ENCODE measurements at places on chromosomes 6 and 20.

GRCh38 chr20:2759143-2759542 is 41.3 kb downstream of the CPXM1 start:
- DNase-seq: no peak

- DNase-seq: no peak
Measured at GRCh38 chr6:134532694-134533624, 215.0 kb upstream of the SGK1 start.

DNA sequence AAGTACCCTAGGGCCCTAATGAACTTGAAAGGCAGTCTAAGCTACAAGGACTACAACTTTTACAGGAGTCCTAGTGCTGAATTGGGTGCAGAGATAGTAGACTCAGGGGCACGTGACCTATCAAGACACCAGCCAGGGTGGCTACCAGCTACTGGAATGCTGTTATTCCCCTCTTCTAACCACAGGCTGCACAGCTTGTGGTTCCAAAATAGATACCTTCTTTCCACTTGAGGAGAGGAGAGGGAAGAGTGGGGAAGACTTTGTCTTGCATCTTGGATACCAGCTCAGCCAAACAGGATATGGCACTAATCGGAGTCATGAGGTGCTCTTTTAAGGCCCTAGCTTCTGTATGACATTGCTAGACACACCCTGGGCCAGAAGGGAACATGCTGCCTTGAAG is 60.0 kb upstream of the MTRF1L start:
- DNase-seq: no peak

- DNase-seq: no peak
Measured at GRCh38 chr6:46129291-46129628, 529 bp upstream of the ENPP4 start.

GRCh38 chr6:1604158-1605003 is 5.3 kb upstream of the FOXC1 start:
- no peak for DNase-seq

DNA sequence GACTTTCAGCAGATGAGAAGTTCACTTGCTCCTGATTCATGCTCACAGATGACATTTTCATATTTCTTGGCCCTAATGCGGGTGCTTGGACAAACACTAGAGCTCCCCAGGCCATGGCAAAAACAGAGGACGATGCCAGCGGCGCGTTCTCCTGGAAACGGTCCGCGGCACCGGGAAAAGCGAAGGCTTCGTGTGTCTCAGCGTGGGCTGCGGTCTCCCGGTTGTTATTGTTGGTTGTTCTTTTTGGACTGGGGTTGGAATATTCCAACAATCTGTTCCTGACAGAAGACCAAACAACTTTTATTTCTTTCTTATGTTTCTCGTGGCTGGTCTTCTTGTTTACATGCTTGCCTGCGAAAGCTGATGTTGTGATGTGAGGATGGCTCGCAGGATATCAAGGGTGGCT is 46.8 kb upstream of the NEDD9 start:
- DNase-seq: no peak

DNA sequence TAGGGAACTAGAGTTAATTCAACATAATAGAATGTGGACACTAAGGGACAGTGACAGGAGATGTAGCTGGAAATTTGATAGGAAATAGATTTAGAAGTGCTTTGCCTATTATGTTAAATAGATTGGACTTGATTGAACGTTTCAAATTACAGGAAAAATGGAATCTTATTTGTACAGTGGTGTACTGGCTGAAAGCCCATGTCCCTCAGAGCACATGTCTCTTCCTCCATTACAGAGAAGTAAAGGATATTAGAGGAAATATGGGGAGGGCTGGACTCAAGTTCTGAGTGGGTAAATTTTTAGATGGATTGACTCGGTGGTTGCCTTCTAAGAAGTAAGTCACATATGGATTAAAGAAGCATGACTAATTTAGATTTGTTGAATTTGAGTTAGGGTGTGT is 11.4 kb downstream of the PKIB start:
- no peak for DNase-seq

DNA sequence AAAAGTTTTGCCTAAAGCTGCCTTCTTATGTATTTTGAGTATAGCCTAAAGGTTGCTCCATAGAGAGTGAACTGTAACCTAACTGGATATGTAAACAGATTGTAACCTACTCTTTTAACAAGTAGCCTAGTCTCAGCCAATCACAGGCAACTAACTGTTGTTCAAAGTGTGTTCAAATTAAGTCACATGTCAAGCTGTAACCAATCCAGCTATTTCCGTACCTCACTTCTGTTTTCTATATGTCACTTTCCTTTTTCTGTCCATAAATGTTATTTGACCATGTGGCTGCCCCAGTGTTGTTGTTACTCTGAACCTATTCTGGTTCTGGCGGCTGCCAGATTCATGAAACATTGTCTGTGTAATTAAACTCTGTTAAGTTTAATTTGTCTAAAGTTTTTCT is 47.4 kb upstream of the RNGTT start:
- no peak for DNase-seq

DNA sequence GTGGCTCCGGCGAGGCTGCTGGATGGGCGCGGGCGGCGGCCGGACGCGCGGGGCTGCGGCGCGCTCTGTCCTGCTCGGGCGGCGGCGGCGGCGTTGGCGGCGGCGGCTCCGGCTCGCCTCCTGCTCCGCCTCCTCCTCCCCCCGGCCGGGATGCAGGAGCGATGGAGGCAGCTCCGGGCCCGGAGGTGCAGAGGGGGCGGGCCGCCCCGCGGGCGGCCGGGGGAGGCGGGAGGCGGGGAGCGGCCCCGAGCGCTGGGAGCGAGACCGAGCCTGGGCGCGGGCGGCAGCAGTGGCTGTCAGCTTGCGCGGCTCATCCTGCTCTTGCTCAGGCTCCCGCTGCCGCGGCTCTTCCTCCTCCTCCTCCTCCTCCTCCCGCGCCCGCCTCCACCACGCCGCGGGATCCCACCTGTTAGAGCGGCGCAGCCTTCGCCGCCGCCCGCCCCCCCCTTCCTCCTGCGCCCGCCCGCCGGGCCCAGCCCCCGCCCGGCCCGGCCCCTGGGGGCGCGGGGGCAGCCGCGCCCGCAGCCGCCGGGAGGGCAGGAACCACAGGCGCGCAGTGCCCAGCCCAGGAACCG is at the start of gene NOL4L:
NOL4L (minus strand) TSS at position 323 of the 575 bp plus-strand sequence. CDS start 443 bp downstream, outside the sequence.
- no peak for DNase-seq

DNA sequence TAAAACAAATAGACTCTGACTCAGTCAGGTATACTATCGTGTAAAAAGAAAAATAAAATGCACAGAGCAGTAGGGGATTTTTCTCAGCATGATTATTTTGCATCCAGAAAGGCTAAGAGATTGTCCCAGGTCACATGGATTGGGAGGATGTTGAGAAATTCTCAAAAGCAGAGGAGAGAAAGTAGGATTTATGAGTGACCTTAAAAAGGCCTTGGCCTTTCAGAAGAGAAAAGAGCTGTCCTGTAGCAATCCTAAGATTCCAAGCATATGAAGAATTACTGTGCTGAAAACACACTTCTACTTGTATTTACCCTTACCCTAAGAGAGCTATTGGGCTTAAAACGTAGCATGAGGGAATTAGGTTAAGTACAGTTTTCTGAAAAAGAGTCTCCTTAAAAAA is 149.7 kb upstream of the ENPP5 start:
- DNase-seq: no peak

DNA sequence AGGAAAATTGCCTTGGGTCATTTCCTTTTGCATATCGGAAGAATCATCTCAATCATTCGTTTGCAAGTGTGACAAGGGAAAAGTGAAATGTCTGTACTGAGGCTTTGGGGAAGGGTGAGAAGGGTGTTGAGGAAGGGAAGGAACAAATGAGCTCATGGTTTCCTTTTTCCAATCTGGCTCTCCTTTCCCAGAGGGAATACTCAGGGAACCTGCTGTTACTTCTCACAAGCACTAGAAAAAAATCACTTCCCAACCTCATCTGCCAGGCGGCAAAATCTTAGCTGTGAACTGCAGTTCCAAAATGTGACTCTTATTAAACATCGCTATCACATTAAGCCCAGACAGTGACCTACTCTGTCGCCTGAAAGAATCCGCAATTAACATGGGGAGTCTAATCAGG is 258.1 kb downstream of the ZNF217 start:
- no peak for DNase-seq

DNA sequence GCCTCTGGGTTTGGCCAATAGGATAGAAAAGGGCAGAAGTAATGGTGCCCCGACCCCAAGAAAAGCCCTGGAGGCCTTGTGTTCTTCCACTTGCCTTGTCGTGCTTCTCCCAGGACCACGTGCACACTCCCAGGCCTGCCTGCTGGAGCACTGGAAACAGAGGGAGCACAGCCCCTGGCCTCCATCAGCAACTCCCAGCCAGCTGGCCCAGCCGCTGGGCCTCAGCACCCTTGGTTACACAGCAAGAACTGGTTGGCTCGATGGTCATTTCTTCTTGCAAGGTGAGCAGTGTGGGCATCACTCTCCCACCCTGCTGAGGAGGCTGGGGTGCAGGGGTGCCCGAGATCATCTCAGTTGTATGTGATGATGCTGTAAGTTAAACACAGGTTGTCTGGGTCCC is 69.2 kb upstream of the CST7 start:
- DNase-seq: no peak

- no peak for DNase-seq
Measured at GRCh38 chr20:21719592-21720214, 14.2 kb downstream of the PAX1 start.

DNA sequence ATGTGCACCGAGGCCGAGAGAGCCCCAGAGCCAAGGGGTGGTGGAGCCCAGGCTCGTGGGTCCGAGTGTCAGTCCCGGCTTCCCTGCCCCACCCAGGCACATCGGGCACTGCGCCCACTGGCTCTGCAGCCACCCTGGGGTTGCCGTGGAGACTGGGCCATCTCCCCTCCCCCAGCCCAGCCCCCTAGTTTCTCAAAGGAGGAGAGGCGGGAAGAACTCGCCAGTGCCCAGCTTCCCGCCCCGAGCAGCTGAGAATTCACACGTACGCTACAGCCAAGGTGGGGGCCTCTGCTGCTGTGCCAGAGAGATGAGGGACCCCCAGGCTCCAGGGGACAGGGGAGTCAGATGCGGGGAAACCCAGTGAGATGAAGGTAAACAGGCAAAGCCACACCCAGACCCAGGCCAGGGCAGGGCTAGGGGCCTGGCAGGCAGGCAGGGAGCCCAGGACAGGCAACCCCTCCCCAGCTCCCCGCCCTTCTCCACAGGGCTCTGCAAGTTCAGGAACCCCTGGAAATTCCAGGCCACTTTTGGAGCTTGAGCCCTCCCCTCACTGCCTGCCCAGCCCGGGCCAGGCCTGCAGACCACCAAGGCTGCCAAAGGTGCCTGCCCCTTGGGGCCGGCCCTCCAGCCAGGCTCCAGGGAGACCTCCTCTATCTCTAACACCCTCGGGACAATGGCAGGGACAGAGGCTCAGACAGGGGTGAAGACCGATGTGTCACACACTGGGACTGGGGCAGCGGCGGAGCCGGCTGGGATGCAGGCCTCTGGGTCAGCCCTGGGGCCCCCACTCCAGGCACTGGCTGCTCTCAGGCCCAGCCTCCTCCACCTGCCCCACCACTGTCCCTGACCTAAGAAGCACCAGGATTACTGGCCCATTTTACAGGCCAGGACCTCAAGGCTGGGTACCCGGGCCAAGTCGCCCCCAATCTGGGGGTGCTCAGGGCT is 6.0 kb downstream of the LAMA5 start:
- no peak for DNase-seq

DNA sequence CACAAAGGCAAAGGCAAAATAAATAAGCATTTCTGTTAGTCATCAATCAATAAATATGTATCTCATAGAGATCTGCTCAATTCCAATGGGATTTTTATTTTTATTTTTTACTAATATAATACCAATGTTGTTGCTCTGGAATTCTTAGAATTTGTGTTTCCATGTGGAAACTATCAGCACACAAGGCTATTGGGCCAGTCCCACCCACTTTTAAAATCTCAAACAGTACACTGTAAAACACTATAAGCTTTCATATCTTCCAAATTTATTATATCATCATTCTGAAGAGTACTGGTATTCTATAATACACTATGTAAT is 563.8 kb upstream of the MARCKS start:
- no peak for DNase-seq

GRCh38 chr6:12312736-12313135 is 22.6 kb downstream of the EDN1 start:
- DNase-seq: no peak

- DNase-seq: no peak
Measured at GRCh38 chr6:31911826-31912585, 10.1 kb upstream of the ZBTB12 start.

DNA sequence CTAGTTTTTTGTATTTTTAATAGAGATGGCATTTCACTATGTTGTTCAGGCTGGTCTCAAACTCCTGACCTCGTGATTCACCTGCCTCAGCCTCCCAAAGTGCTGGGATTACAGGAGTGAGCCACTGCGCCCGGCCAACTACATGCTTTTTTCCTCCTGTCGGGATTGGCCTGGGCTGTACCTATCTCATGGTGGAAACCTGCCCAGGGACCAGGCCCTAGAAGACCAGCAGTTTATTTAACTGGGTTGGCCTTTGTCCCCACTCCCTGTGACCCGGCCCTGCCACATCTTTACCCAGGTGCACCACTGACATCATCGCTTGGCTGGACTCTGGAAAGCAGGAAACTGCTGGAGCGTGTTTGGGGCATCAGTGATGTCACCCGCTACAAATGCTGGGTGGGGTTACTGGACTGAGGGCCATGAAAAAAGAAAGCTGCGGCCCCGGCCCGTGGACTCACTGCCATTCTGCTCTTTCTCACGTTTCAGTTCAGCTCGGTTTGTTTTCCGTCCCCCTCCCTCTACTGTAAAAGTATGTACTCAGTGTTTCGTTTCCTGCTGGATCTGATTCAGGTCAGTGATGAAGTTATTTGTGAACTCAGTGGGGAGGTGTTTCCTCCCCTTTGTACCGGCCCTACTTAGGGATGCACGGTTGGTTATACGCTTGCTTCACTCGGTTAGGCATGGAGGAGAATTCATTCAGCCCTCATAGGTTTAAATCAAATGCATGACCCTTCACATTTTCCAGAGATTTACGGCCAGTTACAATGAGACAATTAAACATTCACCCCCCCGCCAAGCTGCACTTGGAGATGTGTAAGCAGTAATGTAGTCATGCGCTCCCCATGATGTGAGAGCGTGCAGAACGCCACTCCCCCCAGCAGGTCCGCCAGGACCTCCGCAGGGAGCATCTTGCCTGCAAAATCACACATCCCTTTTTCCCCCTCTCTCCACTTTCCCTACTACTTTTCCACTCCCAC is 179.3 kb downstream of the MTHFD1L start:
- no peak for DNase-seq

DNA sequence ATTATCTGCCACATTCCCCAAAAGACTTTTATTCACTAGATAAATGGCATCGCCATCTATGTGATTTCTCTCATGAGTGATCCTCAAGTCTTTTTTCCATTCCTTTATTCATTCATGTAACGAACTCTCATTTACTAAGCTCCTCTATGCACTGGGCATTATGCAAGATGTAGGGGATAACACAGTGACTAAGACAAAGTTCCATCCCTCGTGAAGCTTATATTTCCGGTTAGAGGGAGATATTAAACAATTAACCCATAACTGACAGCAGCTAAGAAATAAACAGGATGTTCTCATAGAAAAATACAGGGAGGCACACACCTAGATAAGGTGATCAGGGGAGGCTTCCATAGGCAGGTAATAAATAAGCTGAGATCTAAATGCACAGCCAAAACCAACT is 17.2 kb upstream of the PREX1 start:
- no peak for DNase-seq

Measured in stimulated activated CD4-positive, alpha-beta T cell treated with anti-CD3 and anti-CD28 coated beads, TNF-alpha, amount 100 ng/mL, for 1 hour (primary cell).